ENCODE measurements at places on chromosomes 11 and 22.

DNA sequence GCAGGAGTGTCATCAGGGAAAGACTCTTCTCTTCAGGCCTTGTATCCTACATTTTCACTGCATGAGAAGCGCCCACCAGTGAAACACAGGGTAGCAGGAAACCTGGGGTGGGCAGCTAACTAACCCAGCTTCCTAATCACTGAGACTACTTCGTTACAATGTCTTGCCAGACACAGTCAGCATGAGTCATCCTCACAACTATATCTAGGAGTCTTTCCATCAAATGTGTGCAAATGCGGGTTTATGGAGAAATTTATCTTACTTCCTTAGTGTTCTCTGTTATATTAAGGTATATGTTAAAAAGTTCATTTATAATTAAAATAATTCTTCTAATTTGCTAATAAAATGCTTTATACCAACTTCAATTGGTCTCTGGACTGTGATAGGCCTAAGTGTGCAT is 79.9 kb upstream of the RAB1B start:
- DNase-seq, result no peak

DNA sequence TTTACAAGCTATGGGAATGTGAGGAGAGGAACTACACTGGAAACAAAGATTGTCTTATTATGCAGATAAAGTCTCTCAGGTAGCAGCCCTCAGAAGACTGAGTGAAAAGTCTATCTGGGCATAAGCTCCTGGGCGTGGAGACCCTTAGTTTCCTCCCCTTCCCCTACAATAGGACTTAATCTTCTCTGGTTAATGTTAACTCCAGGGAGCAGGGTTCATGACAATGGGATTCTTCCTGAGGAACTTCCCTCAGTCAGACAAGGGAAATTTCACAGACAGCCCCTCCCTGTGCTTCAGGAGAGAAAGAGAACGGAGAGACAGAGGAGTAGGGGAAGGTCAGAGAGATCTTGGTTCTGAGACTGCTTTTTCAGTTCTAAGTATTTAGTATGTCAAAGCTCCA is 1428.6 kb downstream of the LRRC4C start:
- no peak for DNase-seq

- DNase-seq, result no peak
Measured at GRCh38 chr22:20584872-20585638, 77.6 kb downstream of the MED15 start.

DNA sequence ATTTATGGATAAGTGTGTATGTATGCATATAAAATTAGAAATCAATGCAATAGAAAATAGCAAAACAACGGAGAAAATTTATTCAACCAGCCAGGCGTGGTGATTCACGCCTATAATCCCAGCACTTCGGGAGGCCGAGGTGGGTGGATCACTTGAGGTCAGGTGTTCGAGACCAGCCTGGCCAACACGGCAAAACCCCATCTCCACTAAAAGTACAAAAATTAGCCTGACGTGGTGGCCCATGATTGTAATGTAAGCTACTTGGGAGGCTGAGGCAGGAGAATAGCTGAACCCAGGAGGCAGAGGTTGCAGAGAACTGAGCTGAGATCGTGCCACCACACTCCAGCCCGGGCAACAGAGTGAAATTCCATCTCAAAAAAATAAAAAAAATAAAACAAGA is 5.5 kb downstream of the KRTAP5-6 start:
- DNase-seq, result no peak

- no peak for DNase-seq
Measured at GRCh38 chr11:96001037-96001436, 77.1 kb upstream of the MTMR2 start.

DNA sequence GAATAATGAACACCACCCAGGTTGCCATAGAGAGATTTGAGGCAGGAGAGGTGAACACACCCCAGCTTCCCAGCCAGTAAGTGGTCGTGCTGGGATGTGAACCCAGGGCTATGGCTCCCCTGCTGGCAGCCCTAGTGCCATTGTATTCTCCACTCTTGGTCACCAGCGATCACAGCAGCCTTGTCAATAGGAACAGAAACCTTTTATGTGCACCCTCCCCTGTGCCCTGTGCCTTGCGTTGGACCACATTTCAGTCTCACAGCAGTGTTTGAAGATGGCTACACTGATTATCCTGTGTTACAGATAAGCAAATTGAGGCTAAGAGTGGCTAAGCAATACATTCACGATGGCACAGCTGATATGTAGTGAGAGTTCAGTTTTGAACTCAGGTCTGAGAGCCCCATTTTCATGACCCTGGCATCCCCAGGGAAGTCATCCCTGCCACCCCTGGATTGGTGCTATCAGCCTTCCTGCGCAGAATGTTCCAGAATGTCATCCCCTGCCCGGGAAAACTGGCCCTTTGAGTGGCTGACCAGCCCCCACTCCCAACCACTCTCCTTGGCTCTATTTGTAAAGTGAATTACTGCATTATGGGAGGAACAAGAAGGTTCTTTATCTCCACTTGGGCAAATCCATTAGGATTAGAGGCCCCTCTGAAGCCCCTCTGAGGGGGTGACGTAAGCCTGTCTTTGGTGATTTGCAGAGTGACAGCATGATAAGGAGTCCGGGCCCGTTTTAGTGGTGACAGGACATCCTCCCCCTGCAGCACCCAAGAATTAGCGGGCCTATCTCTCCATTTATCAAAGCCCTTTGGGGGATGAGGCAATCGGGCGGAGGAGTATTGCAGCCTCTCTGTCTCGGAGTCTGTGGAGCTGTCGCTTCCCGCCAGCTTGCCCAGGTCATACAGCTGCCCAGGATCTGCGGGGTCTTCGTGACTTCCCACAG is 30.9 kb downstream of the SMIM38 start:
- DNase-seq, result no peak

DNA sequence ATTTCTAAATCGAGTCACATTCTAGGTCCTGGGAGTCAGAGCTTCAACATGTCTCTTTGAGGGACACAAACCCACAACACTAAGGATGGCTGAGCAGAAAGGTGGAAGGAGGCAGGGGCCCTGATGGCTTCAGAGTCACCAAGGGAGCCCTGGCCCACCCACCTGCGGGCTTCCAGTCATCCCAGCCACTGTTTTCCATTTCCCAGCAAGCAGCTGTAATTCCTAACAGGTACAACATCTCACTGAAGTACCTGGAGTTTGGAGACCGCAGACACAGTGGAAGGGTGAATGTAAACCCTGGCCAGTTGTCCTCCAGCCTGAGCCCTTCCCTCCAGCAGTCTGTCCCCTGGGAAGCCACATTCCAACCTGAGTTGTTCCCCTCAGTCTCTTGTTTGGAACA is 562.8 kb downstream of the TBC1D22A start:
- no peak for DNase-seq

GRCh38 chr11:109374441-109374840 is 47.5 kb upstream of the C11orf87 start:
- DNase-seq, result no peak

GRCh38 chr22:46022881-46023512 is 46.0 kb upstream of the WNT7B start:
- no peak for DNase-seq

DNA sequence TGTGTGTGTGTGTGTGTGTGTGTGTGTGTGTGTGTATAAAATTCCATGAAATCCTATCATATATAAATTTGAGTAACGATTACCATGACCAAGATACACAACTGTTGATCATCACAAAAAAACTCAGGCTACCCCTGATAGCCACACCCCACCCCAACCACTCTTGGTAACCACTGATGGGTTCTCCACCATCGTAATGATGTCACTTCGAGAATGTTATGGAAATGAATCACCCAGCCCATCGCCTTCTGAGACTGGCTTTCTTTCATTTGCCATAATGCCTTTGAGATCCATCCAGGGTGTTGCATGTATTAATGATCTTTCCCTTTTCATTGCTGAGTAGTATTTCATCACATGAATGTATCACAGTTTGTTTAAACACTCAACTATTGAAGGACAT is 496.0 kb downstream of the MIAT start:
- no peak for DNase-seq

GRCh38 chr11:28009996-28010395 is 98.0 kb downstream of the KIF18A start:
- no peak for DNase-seq

GRCh38 chr11:117096201-117096991 is 1.8 kb downstream of the SIK3 start:
- DNase-seq, result no peak

DNA sequence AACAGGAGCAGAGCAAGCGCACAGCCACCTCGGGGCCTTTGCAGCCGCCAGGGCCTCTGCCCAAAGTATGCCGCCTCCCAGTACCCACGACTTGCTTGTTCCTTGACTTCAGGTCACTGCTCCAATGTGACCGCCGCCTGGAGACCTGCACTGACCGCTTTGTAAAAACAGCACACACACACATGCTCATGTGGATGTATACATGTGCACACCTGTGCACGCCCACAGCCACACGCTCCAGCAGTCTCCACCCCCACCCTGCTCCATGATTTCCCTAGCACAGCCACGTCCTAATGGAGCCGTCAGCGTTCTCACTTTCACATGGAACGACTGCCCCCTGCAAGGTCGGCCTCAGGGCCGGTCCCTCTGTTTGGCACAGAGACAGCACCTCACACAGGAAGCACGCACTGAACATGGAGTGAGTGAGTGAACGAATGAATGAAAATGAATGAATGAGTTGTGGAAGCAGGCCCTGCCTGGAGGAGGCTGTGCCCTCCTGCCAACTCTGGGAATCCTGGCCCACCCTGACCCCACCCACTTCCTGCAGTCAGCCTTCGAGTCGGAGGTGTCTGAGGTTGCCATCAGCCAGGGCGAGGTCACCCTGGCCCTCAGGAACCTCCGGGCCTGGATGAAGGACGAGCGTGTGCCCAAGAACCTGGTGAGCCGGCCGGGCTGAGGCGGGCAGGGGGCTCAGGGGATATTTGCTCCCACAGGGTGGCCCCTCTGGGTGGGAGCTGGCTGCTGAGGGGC is 8.0 kb downstream of the ALDH3B1 start:
- no peak for DNase-seq

- no peak for DNase-seq
Measured at GRCh38 chr11:35153280-35153679, 14.3 kb downstream of the CD44 start.

DNA sequence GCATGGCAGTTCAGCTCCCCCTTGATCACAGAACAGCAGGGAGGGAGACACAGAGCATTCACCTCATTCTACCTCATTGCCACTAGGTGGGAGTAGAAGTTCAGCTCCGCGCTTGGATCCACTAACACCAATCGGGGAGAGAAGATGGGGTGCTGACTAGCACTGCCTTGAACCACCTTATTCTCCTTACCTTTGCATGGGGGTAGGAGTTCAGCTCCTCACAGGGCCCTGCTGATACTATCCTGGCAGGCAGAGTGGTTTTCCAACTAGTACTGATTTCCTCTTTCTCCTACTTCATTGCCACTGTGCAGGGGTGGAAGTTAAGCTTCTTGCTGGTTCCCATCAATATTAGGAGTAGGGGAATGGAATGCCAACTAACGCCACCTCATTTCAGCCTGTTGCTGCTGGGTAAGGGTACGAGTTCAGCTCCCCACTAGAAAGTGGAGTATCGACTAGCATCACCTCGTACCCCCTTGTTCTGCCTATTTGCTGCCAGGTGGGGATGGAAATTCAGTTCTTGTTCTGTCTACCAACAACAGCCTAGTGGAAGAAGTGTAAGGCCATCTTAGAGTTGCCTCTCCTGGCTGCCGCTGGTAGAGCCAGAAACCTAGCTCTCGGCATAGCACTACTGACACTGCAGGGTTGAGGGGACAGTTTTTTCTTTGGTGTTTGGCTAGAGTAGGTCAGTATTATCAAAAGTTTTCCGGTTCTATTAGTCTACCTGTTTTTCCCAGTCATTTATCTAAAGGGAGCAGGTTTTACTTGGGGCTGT is 550.9 kb upstream of the CCDC90B start:
- peak; percentile 53 for DNase-seq

GRCh38 chr11:34886609-34887008 is 29.6 kb downstream of the APIP start:
- DNase-seq, result no peak

DNA sequence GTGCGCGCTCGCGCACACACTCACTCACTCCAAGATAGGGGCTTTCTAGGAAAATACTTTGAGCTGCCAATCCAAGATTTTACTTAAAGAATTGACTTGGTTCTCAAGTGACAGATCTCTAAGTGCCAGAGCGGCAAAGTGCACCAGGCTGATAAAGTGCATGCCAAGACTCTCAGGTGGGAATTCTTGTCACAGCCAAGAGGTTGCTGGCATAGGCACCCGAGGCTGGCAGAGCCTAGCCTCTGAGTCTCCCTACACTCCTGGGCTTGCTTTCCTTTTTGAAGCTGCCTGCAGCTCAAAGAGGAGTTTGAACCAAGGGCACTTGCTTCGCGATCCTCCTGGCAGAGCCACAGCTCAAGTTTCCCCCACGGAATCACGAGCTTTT is 2.5 kb upstream of the ADM start:
- no peak for DNase-seq

DNA sequence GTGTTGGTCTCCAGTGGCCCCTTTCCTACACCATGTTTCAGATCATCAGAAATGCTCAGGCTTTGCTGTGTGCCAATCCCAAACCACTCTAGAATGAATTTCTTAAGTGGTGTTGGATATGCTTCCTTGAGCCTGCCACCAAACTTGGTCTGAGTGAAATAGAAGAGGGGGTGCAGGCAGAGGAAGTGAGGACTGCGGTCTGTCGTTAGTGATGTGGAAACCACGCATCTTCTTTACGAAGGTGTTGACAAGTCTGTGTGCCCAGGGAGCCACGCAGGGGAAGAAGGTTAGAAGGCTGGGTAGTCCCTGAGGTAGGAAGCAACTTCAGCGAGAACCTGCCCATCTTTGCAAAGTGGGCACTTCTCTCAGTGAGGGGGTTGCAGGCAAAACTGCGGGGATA is 187.4 kb upstream of the NAV2 start:
- DNase-seq, result no peak

DNA sequence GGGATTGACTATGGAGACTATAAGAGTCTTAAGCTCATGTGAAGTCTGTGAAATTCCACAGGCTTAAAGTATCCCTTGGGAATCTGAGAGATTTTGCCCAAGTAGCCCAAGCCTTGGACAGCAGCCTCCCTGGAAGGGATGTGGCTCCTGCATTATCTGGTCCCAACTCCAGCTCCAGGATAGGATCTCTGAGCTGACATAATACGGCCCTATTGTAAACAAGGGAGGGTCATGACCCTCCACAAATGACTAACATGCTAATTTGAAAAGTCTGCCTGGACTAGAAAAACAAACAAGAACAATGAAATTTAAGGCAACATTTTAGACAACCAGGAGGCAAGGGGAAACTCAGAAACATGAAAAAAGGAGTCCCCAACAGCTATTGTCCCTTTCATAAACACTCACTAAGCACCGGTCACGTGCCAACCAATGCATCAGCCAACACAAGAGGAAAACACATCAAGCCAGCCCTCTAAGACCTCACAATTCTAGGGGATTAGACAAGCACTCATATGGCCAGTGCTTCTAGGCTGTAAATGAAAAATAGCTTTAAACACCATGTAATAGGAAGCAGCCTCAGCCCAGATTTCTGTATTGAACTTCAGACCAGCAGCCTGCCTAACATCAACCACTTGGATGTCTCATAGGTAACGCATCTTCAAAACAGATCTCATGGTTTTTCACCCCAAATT is 101.2 kb upstream of the TIMP3 start:
- DNase-seq, result no peak
